ENCODE measurements at places on chromosomes 1 and 21.
A peak's percentile ranks its signal among the peaks of the same experiment; 100 is the strongest.

DNA sequence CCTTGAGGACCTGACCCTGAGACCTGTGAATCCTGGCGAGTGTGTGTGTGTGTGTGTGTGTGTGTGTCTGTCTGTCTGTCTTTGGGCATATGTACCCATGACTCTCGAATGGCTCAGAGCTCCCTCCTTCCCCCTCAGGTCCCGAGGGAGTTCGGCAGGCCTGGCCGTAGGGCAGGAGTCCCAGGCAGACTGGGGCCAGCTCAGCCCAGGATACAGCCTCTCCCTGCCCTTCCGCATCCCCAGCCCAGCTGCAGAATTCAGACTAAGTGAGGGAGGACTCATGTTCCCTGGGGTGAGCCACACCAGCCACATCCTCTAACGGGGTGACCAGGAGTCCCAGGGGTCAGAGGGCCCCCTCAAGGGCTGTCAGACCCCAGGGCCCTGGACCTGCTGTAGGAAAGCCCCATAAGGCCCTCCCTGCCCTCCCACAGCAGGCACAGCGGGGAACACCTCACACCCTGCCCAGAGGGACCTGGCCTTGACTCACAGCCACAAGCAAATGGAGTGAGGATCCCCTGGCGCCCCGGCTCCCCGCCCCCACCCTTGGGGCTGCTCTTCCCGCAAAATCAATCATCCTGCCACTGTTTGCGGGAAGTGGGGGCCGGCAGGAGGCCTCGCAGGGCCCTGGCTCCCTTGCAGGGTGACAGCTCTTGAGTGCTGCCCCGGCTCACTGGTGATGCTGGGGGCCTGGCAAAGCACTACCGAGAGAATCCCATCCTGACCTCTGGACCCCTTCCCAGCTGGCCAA, 101.7 kb upstream of the CASZ1 start:
- DNase-seq = peak; percentile 56

GRCh38 chr1:16300436-16300835, 51.8 kb downstream of the FBXO42 start:
- no peak for DNase-seq

GRCh38 chr1:63892632-63893395, 119.0 kb downstream of the ROR1 start:
- DNase-seq = peak; percentile 83

- DNase-seq = no peak
These were observed 5.7 kb downstream of the TMPRSS3 start for GRCh38 chr21:42390193-42390592.

- no peak for DNase-seq
These were observed 3.3 kb downstream of the HYI start for GRCh38 chr1:43450251-43450941.
